ENCODE measurements at places on chromosomes 1 and 21.

GRCh38 chr1:156592910-156593660 lies 1.5 kb downstream of the NAXE start:
- DNase-seq, result no peak

DNA sequence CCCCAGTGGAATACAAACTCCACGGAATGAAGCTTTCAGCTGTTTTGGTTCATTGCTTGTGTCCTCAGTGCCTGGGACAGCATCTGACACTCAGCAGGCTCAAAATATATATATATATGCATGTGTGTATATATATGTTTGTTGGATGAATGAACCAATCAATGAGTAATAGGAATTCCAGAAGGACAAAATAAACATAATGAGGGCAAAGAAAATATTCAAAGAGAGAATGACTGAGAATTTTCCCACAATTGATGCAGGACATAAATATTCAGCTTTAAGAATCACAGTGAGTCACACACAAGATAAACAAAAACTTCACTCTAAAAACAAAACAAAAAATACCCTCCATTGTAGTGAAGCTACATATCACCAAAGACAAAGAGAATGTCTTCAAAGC lies 64.0 kb downstream of the CHD5 start:
- DNase-seq, result no peak

- DNase-seq, result no peak
These were observed 136.1 kb downstream of the TNFSF18 start for GRCh38 chr1:172914501-172915144.

GRCh38 chr1:70628973-70629372 lies 217.9 kb downstream of the CTH start:
- DNase-seq, result no peak

- DNase-seq, result no peak
These were observed 8.1 kb upstream of the TSPAN1 start for GRCh38 chr1:46166521-46167462.

DNA sequence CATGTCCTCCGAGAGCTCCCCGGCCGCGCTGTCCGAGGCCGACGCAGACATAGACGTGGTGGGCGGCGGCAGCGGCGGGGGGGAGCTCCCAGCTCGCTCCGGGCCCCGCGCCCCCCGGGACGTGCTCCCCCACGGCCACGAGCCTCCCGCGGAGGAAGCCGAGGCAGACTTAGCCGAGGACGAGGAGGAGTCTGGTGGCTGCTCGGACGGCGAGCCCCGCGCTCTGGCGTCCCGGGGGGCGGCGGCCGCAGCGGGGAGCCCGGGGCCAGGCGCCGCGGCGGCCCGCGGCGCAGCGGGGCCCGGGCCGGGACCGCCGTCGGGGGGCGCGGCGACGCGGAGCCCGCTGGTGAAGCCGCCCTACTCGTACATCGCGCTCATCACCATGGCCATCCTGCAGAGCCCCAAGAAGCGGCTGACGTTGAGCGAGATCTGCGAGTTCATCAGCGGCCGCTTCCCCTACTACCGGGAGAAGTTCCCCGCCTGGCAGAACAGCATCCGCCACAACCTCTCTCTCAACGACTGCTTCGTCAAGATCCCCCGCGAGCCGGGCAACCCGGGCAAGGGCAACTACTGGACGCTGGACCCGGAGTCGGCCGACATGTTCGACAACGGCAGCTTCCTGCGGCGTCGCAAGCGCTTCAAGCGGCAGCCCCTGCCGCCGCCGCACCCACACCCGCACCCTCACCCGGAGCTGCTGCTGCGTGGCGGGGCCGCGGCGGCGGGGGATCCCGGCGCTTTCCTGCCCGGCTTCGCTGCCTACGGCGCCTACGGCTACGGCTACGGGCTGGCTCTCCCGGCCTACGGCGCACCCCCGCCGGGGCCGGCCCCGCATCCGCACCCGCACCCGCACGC lies 547 bp downstream of the FOXD2 start:
- DNase-seq, result no peak

DNA sequence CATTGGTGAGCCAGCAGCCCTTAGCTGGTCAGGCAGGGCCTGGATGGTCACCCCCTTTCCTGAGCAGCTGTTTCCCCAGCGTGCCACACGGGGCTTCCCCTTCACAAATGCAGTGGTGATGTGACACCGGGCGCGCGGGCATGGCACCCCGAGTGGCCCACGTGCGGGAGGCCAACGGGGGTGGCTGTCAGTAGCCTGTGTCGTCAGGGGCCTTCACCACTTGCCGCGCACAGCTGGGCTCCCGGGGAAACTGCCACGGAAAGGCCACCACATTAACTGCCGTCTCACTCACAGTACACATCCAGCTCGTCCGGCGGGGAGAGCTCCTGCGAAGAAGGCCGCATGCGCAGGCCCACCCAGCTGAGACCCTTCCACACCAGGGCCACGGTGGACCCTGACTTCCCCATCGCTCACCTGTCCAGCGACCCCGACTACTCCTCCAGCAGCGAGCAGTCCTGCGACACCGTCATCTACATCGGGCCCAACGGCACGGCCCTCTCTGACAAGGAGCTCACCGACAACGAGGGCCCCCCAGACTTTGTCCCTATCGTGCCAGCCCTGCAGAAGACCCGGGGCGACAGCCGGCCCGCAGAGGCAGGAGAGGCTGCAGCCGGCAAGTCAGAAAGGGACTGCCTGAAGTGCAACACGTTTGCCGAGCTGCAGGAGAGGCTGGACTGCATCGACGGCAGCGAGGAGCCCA lies 530.5 kb downstream of the KIF26B start:
- no peak for DNase-seq

Data from putamen (tissue), 1 donor.